ENCODE measurements at places on chromosomes 1 and 21. TPM values are rescaled to one million over a fixed set of nuclear protein-coding genes. Genes with fewer than 3 reads are reported as not detected.

DNA sequence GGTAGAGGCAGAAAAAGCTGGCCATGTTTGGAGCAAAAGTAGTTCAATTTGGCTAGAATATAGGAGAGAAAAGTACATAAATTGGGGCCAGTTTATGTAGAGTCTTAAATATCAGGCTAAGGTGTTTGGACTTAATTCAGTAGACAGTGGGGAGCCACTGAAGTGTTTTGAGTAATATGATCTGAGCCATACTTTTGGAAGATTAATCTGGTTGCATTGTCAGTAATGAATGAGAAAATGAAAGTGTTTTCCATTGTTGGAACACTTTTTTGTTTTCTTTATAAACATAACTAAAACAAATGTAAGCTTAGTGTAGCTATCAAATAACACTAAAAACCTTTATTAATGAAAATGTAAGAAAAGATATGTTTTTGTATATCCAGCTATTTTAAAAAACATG is 42.1 kb downstream of the POU2F1 start:
- DNase-seq, result no peak

Gene NUDT4B
- 1.7 TPM for polyA plus RNA-seq

GRCh38 chr1:207695891-207696290 is 51.0 kb downstream of the CR1L start:
- DNase-seq, result no peak

DNA sequence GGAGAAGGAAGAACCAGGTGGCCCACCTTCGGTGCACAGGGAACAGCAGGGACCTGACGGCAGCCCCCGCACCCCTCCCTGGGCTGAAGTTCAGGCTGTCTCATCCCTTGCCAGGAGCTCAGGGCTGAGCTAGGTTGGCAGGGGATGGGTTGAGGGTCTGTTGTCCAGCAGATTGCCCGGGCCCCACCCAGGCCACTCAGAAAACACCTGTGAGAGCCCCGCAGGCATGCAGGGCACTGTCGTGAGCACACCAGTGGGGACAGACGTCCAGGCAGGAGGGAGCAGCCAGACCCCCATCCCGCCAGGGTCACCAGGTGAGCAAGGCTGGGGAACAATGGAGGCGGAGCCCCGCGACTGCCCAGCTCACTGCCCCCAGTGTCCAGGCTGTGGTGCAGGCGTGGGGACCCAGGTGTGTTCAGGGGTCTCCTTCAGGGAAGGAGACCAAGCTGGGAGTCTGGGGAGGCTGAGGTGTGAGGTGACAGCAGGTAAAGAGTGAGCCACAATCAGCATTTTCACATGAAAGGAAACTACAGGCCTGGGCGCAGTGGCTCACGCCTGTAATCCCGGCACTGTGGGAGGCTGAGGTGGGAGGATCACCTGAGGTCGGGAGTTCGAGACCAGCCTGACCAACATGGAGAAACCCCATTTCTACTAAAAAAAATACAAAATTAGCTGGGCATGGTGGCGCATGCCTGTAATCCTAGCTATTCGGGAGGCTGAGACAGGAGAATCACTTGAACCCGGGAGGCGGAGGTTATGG is 9.4 kb upstream of the SAMD11 start:
- DNase-seq, result no peak

GRCh38 chr1:91826248-91826647 is 59.7 kb downstream of the TGFBR3 start:
- DNase-seq, result no peak

- no peak for DNase-seq
These were observed 118.2 kb upstream of the ZNF678 start for GRCh38 chr1:227445092-227445674.

GRCh38 chr1:15951341-15952153 is 24.4 kb downstream of the ZBTB17 start:
- DNase-seq, result no peak
